NCI-H1105 treated with DMSO at 0.1 percent for 48 hours (cell line): ENCODE measurements at places on chromosomes 12 and 14.

- no peak for DNase-seq
Observed at GRCh38 chr12:2681450-2682205, 113.1 kb upstream of the FKBP4 start.

GRCh38 chr14:32044454-32044853 lies 32.6 kb upstream of the ARHGAP5 start:
- peak; percentile 87 for DNase-seq

- DNase-seq = peak; percentile 41
Observed at GRCh38 chr14:73269729-73270531, 32.6 kb downstream of the PAPLN start.

GRCh38 chr12:107306141-107306659 lies 212.9 kb upstream of the CRY1 start:
- no peak for DNase-seq

- DNase-seq = peak; percentile 39
Observed at GRCh38 chr12:55927588-55928502, at the start of gene PYM1. TSS of gene PYM1 (minus strand) at chr12:55927894. CDS start at chr12:55927761, 133 bp downstream.
